ENCODE measurements at places on chromosomes 3 and 15. TPM values are rescaled to one million over a fixed set of nuclear protein-coding genes. Genes with fewer than 3 reads are reported as not detected.
A peak's percentile ranks its signal among the peaks of the same experiment; 100 is the strongest.

Gene IL5RA
- total RNA-seq = 13.8 TPM

- no peaks in the 10 kb centered on the region for H3K27me3 ChIP-seq
- DNase-seq = no peak
- no peaks in the 10 kb centered on the region for H3K36me3 ChIP-seq
- H3K4me3 ChIP-seq = no peak overlapping the region
Measured at GRCh38 chr3:152891678-152892077, 56.7 kb downstream of the P2RY1 start.

DNA sequence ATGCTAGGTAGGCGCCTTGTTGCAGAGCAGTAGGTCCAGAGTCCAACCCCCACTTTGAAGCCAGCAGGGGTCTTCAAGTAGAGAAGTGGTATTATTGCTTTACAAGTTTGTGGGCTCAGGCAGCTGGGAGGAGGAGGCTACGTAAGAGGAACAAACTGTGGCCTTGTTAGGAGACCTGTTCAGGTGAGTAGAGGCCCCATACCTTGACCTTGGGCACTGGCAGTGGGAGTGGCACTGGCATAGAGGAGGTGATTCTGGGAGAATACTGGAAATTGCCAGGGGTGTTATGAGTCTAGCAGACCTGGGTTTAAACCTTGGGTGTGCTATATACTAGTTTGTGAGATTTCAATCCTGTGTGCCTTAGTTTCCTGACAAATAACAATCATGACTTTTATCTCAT lies 34.6 kb upstream of the SCAANT1 start:
- DNase-seq = no peak
- no peaks in the 10 kb centered on the region for H3K27me3 ChIP-seq
- peaks cover 25% of the 10 kb centered on the region for H3K4me1 ChIP-seq
- no peak overlapping the region for H3K27ac ChIP-seq

Gene CHRNA3
- total RNA-seq = 0.06 TPM

DNA sequence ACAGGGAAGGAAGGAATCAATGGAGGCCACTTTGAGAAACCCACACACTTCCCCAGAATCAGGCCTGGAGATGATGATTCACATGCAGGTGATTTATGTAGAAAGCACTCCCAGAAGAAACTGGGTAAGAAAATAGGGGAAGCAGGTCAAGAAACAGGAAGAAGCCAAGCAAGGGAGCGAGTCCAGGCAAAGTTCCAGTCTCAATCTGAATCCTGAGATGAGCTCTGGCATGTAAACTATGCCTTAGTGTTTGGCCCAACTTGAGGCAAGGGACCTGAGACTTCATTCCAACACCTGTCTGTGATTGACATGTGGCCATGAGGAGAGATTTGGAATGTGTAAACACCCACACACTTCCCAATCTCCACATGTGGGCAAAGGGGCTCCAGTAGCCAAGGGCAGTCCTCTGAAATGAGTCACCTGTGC lies 61.6 kb upstream of the CTNNB1 start:
- no peak overlapping the region for H3K4me3 ChIP-seq
- H3K4me1 ChIP-seq = no peaks in the 10 kb centered on the region
- no peaks in the 10 kb centered on the region for H3K36me3 ChIP-seq

Gene C2CD4B
- 7.2 TPM for total RNA-seq

- no peaks in the 10 kb centered on the region for H3K36me3 ChIP-seq
- DNase-seq = no peak
- H3K27ac ChIP-seq = no peak overlapping the region
Measured at GRCh38 chr15:99734575-99734974, 1.3 kb upstream of the LYSMD4 start.

Gene THSD4
- 28.8 TPM for total RNA-seq

DNA sequence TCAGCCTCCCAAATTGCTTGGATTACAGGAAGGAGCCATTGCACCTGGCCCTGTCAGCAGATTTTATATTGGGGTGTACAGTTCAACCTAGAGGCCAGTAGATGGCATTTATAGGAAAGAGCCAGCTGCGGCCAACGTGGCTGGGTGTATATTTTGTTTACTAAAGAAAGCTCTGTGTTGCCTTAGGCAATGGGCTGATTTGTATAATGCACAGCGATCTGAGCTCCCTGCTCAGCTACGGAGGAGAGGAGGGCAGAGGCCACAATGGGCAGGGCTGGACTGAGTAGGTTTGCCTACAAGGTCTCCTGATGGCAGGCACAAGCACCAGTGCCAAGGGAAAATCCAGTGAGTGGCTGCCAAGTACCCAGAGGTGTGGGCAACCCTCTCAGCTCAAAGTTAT lies 282.4 kb downstream of the ARPP21 start:
- H3K4me3 ChIP-seq = no peak overlapping the region
- H3K36me3 ChIP-seq = no peaks in the 10 kb centered on the region
- H3K27ac ChIP-seq = no peak overlapping the region
- DNase-seq = no peak
- H3K27me3 ChIP-seq = no peaks in the 10 kb centered on the region

DNA sequence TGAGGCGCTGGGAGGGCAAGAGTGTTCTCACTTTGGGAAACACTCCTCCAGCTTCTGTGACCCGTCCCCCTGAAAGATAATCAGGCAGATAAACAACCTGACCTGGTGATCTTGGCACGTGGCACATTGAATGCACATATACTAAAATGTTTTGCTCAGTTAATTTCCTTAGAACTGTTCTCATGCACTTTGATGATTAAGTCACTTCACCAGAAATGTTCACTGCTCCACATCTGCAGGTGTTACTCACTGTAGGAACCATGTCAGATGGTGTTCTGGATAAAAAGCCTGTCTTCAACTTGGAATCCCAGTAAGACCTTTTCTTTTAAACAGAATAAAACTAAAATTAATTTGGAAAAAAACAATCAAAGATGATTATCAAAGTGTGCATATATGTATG lies 24.6 kb upstream of the NIPA2 start:
- H3K4me1 ChIP-seq = no peaks in the 10 kb centered on the region
- H3K27me3 ChIP-seq = no peaks in the 10 kb centered on the region
- H3K4me3 ChIP-seq = no peak overlapping the region

GRCh38 chr3:64176461-64176996 lies 48.7 kb downstream of the PRICKLE2 start:
- no peak overlapping the region for H3K4me3 ChIP-seq
- no peaks in the 10 kb centered on the region for H3K27me3 ChIP-seq
- H3K27ac ChIP-seq = no peak overlapping the region
- no peaks in the 10 kb centered on the region for H3K36me3 ChIP-seq
- no peak for DNase-seq

Gene CTXND1
- 2.2 TPM for total RNA-seq

DNA sequence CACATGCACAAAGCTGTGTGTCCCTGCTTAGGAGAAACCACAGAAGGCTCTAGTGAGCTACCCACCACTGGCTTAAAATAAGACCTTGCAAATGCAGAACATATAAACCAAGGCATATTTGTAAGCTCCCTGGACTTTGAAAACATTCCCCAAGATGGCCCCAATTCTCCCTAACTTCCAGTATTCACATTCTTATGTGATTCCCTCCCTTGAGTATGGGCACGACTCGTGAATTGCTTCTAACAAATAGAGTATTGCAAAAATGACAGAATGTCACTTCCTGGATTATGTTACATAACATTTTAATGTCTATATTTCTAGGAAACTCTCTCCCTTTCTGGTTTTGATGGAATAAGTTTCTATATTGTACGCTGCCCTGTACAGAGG lies 131.8 kb upstream of the MCTP2 start:
- H3K27me3 ChIP-seq = no peaks in the 10 kb centered on the region
- no peaks in the 10 kb centered on the region for H3K4me1 ChIP-seq
- H3K4me3 ChIP-seq = no peak overlapping the region
- no peaks in the 10 kb centered on the region for H3K36me3 ChIP-seq
- H3K27ac ChIP-seq = no peak overlapping the region

Gene THRB
- 23.5 TPM for total RNA-seq

DNA sequence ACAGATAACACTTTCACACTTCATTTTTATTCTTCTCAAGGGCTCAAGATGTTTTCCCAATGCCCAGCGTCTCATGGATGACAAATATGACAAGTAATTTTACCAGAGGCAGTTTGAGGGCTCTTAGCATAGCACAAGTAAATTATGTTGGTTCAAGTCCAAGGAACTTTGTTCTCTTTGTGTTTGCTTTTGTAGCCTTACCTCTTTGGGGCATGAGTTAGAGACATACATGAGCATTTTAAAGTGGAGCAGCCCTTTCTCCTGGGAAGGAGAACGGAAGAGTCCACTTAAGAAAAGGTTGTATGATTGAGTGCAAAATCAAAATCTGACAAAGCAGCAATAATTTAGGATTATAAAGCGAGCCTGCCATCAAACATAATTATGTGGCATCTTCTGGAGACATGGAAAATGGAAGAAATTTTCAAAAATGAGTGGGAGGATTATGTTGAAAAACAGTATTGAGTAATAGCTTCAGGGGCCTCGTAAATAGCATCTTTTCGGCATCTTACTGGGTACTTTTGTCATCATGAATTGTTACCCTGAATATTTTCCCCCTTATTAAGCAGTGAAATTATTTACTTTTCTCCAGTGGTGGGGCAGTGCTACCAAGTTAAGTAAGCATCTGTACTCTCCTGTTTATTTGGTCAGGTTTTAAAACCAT lies 65.9 kb downstream of the PGPEP1L start:
- DNase-seq = no peak
- H3K27me3 ChIP-seq = no peaks in the 10 kb centered on the region
- peaks cover 8% of the 10 kb centered on the region for H3K4me1 ChIP-seq
- peaks cover 27% of the 10 kb centered on the region for H3K36me3 ChIP-seq

Gene CRYGS
- total RNA-seq = 2.5 TPM

GRCh38 chr15:27850981-27851857 lies 247.9 kb downstream of the OCA2 start:
- no peaks in the 10 kb centered on the region for H3K27me3 ChIP-seq
- H3K27ac ChIP-seq = no peak overlapping the region
- no peak overlapping the region for H3K4me3 ChIP-seq

- no peak overlapping the region for H3K27ac ChIP-seq
- H3K27me3 ChIP-seq = no peaks in the 10 kb centered on the region
- peak; percentile 72 for DNase-seq
- H3K4me1 ChIP-seq = no peaks in the 10 kb centered on the region
- H3K36me3 ChIP-seq = no peaks in the 10 kb centered on the region
Measured at GRCh38 chr15:71011503-71012155, 103.6 kb upstream of the THSD4 start.

Gene STAC
- total RNA-seq = 3.1 TPM

Gene PSMD2
- total RNA-seq = 119 TPM

DNA sequence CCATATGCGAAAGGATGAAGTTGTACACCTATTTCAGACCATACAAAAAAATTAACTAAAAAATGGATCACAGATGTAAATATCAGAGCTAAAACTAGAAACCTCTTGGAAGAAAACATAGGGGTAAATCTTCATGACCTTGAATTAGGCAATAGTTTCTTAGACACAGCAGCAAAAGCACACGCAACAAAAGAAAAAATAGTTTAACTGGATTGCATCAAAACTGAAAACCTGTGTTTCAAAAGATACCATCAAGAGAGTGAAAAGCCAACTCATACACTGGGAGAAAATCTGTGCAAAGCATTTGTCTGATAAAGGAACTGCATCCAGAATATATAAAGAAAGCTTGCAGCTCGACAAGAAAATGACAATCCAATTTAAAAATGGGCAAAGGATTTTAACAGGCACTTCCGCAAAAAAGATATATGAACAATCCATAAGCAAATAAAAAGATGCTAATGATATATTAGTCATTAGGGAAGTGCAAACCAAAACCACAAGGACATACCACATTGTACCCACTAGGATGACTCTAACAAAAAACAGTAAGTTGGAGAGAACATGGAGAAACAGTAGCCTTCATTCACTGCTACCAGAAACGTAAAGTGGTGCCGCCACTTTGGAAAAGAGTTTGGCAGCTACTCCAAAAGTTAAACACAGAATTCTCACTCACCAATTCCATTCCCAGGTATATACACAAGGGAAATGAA lies 263.1 kb downstream of the ADAMTS17 start:
- peaks cover 3% of the 10 kb centered on the region for H3K4me1 ChIP-seq
- DNase-seq = no peak
- no peak overlapping the region for H3K27ac ChIP-seq
- H3K27me3 ChIP-seq = no peaks in the 10 kb centered on the region
- no peak overlapping the region for H3K4me3 ChIP-seq

- no peaks in the 10 kb centered on the region for H3K27me3 ChIP-seq
- no peak overlapping the region for H3K4me3 ChIP-seq
- H3K36me3 ChIP-seq = no peaks in the 10 kb centered on the region
- no peaks in the 10 kb centered on the region for H3K4me1 ChIP-seq
- H3K27ac ChIP-seq = no peak overlapping the region
Measured at GRCh38 chr3:127275287-127275781, 12.5 kb downstream of the PRR20G start.

Gene FGF12
- 2.4 TPM for total RNA-seq

DNA sequence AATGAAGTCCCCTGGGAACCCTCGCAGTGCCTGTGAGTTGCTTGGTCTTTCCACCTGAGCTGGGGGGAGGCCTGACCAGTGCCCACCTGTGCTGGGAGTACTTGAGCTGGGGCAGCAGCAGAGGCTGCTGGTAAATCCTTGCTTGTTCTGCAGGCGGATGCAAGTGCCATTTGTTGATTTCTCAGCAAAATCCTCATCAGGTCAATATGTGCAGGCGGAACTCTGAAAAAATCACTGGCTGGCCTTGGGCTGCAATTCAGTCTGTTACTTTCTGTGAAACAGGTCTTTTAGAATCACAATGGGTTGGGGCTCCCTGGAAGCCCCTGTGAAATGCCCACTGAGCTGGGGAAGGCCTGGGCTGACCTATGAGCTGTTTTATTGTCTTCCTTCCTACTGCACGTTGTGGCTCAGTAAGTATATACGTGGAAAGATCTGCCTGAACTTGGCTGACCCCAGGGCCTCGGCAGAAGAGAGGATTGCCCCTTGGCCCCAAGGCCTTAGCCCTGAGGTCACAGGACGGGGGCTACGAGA lies 182.0 kb upstream of the RGMA start:
- no peak overlapping the region for H3K27ac ChIP-seq
- no peak overlapping the region for H3K4me3 ChIP-seq
- H3K27me3 ChIP-seq = no peaks in the 10 kb centered on the region

Gene CLRN1
- not detected for total RNA-seq

DNA sequence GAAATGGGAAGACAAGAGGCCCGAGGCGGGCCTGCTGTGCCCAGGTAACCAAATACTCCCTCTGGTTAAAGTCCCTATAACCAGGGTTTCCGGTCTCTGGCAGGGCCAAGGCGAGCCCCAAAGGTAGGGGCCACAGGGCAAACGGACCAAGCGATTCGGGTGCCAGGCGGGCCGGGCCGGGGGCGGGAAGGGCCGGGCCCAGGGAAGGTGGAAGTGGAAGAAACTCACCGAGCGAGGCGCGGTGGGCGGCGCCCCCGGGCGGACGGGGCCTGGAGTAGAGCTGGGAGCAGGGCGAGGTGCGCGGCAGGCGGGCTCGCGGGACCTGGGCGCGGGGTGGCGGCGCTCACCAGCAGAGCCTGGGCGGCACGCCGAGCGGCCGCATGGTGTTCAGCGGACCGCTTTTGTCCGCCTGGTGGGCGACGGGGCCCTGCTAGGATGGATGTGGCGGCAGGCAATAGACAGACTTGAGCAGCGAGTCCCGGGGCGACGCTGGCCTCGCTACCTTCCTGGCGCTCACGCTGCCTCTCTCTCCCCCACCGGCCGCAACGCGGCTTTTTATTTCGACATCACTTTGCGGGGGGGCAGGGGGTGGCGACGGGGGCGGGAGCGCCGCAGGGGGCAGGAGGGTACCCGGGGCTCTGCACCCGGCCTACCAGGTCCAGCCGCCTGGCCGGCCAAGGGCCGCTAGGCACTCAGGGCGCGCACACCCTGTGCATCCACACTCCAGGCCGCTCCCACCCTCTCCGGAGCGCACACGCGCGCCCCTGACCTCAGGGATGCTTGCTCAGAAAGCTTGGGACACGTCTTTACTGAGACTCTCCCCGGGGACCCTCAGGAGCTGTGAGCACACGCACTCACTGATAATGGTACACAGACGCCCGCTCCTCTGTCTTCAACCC lies at the start of gene GATA2:
TSS of gene GATA2 (minus strand) at position 531 of the 899 bp plus-strand sequence. CDS start 6,170 bp downstream, outside the sequence.
- H3K4me3 ChIP-seq = peak within 1 kb of the TSS; percentile 86
- H3K4me1 ChIP-seq = no peaks in the 10 kb centered on the region
- H3K27me3 ChIP-seq = no peaks in the 10 kb centered on the region

Measured in lung (tissue), 17 donors.